ENCODE measurements at places on chromosomes 2 and 18.

DNA sequence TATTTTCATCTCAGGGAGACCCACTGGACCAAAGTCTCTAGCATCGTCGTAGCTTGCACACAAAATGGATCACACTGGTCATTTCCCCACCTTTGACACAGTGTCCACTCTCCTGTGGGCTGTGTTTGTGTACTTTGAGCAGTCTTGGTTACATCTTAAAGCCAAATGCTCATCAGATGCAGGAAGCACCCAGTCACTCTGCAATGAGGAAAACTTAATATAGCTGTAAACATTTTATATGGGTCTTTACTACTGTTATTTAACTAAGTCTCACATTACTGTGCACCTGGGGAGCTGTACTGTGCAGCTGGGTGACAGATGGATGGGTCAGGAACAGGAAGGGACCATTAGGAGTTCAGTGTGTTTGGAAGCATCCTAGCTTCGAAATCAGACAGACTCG lies 109.0 kb upstream of the CXCR4 start:
- no peak for DNase-seq

GRCh38 chr2:164808776-164809175 lies 32.8 kb downstream of the COBLL1 start:
- no peak for DNase-seq

GRCh38 chr2:120763508-120763907 lies 27.8 kb downstream of the GLI2 start:
- DNase-seq, result no peak

DNA sequence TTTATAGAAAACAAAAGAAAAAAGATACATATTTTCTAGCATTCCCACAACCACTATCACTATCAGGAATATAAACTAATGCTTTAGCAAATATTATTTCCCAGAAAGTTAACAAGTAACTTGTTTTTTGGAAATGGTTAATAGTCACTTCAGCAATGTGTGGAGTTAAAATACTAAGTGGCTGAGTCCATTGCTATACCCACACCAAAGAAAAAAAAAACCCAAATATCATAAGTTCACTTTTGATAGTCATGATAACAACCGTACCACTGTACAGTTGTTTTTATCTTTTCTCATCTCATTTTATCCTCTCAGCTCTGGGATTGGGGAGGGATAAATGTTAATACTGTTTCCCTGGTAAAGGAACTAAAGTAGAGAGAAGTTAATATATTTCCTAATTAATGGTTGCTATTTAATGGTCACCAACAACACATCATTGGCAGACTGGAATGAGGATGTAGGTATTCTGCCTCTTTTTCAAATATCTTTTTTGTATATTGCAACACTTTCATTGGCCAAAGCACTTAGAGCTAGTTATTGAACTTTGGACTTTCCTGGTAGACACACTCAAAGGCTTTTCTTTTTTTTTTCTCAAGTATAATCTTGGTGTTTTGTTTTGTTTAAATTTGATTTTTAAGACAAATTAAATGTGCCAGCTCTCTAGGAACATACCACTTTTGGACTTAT lies 18.4 kb upstream of the KANSL1L start:
- DNase-seq, result no peak

DNA sequence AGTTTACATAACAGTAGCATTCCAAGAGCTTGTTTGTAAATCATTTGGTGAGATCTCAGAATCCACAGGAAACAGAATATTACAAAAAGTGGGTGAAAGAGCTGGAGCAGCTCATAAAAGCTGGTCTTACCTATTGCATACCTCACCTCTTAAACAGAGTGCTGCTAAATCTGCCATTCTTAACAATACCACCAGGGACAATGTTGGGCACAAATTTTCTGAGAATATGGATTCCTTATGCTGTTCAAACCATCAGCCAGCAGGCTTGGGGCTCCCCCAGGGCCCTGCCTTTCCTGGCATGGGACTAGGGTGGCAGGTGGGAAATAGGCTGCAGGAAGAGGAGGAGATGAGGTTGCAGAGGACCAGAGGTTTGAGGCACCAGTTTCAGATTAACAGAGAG lies 55.6 kb downstream of the TGFA start:
- DNase-seq, result no peak

DNA sequence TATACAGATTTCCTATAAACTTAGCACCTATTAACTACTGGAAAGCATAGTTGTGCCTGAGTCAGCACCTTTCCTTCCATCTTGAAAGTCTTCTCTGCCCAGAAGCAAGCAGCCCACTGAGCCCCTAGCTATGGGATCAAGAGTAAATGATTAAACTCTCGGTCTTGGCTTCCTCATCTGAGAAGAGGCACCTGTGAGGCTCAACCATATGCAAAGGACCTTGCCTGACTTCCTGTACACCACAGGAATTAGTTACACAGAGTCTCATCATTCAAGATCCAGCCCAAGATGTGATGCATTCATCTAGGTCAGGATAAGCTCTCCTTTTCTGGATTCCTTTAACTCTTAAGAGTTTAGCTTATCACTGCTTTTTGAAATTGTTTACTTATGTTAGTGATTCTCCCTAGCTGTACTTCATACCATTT lies 96.0 kb downstream of the CDH2 start:
- DNase-seq, result no peak

GRCh38 chr2:29954316-29954715 lies 32.9 kb upstream of the ALK start:
- no peak for DNase-seq

GRCh38 chr2:51807229-51807628 lies 775.3 kb upstream of the NRXN1 start:
- DNase-seq, result no peak

DNA sequence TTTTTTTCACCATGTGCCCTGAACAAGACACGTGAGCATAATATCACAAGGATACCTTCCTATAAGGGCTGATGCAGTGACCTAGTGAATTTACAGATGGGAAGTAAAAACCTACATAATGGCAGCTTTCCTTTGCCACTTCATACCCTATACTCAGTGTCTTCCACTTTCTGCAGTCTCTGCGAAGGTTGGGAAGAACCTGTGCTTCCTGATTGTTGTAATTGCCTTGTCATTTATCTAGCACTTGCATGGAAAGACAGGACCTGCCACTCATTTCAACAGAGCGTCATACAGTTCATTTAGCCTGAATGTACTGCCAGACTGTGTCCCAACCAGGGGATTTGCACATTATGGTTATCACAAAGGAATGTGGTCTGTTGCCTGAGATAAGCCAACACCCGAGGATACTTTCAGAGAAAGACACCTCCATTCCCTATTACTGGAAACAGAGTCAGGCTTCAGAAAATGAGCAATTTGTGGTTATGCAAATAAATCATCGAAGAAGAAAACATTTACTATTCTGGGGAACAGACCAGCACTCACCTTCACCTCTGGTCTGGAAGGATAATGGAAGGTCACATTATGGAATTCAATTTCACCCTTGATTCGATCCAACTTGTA lies 55.0 kb downstream of the ABCB11 start:
- no peak for DNase-seq

GRCh38 chr2:44273076-44273475 lies 2.2 kb upstream of the SLC3A1 start:
- DNase-seq, result no peak

GRCh38 chr2:205769879-205770278 lies 87.6 kb downstream of the NRP2 start:
- DNase-seq, result no peak

- DNase-seq, result no peak
Measured at GRCh38 chr2:160380000-160380570, 113.5 kb downstream of the RBMS1 start.

DNA sequence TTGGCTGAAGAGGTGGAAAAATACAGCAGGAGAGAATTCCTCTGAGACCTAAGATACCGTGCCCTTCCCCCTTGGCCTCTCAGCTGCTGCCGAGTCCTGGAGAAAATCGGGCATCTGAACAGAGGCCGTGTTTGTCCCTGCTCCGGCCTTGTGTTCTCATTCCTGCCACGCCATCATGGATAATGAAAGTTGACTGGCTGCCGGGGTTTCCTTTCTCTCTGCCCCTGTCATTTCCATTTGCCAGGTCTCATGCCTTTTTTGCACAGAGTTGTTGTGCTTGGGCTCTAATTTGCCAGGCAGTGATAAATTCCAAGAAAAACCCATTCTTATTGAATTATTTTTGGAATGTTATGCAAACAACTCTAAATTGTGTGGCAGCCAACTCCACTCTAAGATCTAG lies 496.9 kb upstream of the TNP1 start:
- no peak for DNase-seq

DNA sequence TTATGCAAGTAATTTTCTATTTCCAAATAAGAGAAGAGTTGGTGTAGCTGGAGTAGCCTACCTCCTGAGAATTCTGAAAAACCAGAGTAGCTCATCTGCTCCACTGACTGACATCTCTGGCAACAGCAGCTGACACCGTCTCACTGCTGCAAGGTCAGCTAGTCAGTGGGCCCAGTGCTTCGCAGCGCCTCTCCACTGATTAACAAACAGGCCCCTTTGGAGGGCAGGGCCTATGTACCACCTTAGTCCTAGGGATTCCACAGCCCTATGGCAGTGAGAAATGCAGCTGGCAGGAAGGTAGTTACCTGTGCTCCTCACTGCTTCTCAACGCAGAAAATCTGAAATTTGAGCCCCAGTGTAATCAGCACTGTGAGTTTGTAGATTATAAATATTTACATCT lies 97.5 kb downstream of the DLGAP1 start:
- no peak for DNase-seq

GRCh38 chr2:235698028-235698427 lies 204.2 kb downstream of the AGAP1 start:
- no peak for DNase-seq

GRCh38 chr18:26438980-26439379 lies 109.4 kb downstream of the KCTD1 start:
- DNase-seq, result no peak

GRCh38 chr2:20561637-20562454 lies 89.1 kb downstream of the HS1BP3 start:
- no peak for DNase-seq

- DNase-seq, result no peak
Measured at GRCh38 chr2:119943058-119943457, 69.8 kb upstream of the EPB41L5 start.

GRCh38 chr2:154960802-154961583 lies 262.5 kb downstream of the KCNJ3 start:
- DNase-seq, result no peak

- no peak for DNase-seq
Measured at GRCh38 chr2:19580830-19581229, 222.4 kb upstream of the OSR1 start.

GRCh38 chr2:238158509-238159070 lies at the start of gene ERFE:
Gene ERFE (plus strand): TSS chr2:238158970. CDS start chr2:238159008, 38 bp downstream.
- peak; percentile 29 for DNase-seq

DNA sequence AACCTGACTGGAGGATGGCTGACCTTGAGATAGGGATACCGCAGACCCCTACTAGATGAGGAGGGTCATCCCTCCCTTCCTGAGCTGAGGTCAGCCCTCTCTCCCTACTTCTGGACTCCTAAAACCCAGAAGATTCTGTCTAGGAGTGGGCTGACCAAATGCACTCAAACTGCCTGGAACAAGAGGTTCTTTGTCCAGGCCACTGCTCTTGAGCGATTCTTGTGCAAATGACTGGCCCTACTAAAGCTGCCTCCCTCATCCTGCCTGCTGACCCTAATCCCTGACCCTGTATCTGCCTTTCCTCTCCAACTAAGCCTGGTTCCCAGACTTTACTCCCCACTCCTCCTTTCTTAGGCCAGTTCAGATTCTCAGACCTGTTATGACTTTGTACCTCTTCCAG lies 56.2 kb downstream of the EFR3B start:
- DNase-seq, result no peak

GRCh38 chr2:142974288-142975024 lies 97.0 kb downstream of the KYNU start:
- no peak for DNase-seq

DNA sequence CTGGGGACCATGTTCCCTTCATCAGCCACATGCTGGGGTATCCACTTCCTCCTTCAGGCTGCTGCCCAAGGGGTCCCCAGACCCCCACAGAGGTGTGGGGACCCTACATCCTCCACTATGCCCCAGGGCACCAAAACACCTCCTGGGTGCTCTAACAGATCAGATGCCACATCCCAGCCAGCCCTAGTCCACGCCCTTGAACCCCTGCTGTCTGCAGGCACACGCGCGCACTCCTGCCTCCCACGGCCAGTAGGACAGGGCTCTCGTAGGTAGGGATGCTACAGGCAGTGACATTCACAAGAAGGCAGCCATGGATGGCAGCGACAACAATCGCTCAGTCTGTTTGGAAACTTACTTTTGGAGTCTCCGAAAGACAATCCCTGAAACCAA lies 3.0 kb upstream of the GPC1 start:
- DNase-seq, result no peak

- DNase-seq, result no peak
Measured at GRCh38 chr2:161421686-161422085, 5.6 kb downstream of the TBR1 start.

DNA sequence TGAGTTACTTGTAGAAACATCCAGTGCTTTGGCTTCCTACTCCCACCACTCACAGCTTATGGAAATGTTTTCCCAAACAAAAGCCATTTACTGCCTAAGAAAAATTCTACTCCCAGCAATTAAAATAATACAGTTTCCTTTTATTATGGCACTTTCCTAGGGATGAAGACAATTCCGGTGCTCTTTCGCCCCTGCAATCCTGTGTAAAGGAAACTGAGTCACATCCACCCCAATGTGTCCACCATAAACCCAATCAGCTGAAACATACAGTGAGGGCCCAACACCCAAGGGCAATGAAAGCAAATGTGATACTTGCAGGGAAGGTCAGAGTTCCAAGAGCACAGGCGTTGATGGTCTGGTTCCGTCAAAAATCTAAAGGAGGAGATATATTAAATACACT lies 62.0 kb upstream of the ST3GAL5 start:
- no peak for DNase-seq

DNA sequence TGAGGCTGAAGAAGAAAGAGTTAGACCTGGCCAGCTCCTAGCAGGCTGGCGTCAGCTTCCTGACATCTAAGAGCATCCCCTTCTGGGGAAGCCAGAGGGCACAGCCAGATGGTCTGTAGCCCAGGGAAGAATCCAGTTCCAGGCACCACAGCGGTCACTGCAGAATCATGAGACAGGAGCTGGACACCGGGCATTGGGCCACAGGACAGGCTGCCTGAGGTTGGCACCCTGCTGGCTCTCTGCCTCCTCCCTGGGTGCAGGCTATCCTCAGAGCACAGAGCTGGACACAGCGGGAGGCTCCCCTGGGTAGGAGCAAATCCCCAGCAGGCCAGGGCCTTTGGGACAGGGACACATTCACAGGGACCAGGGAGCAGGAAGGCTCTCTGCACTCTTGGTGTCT lies 19.8 kb upstream of the ATOH8 start:
- DNase-seq, result no peak

DNA sequence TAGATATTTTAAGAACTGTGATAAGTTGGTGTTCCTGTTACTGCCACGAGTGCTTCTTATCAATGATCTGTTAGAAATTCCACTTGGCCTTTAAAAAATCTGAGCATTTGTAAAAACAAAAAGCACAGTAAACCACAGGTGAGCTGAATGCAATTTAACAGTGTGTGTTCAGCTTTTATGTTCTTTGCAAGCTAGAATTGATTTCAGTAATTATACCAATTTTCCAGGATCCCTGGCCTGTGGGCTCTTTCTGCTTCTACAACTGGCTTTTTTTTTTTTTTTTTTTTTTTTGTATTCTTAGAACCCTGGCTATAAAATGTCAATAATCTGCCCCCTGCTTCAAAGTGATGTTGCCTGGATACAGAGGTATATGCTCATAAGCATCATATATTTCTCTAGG lies 548.5 kb upstream of the SLC8A1 start:
- no peak for DNase-seq

Data from stimulated activated CD4-positive, alpha-beta T cell treated with anti-CD3 and anti-CD28 coated beads, Interleukin-2, amount 100 ng/mL, for 4 hours (primary cell).